Activated effector memory CD4-positive, alpha-beta T cell treated with Interleukin-2 at 50 U/mL for 16 hours (primary cell): ENCODE measurements at places on chromosomes 4 and X.

DNA sequence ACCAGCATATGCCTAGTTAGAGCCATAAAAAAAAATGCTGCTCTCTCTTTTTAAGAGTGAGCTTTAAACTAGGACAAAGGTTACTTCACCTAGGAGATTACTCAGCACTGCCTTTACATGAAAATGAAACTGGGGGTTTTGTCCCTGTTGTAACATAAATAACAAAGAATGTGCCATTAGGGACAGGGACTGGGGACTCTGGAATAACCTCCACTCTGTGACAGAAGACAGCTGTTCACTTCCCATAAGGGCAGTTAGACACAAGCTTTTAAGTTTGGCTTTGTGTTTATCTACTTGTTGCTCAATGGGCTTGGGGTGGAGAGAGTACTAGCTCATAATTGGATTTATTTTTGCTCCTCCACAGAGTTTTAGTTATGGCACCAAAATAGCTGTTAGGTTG lies 11.9 kb downstream of the ENPEP start:
- no peak for DNase-seq

- DNase-seq, result no peak
Measured at GRCh38 chr4:145497199-145498149, 15.8 kb downstream of the SMAD1 start.

GRCh38 chr4:3338321-3338838 lies 45.6 kb downstream of the RGS12 start:
- DNase-seq, result no peak

GRCh38 chr4:120691536-120691935 lies 231.0 kb downstream of the PRDM5 start:
- DNase-seq, result no peak

DNA sequence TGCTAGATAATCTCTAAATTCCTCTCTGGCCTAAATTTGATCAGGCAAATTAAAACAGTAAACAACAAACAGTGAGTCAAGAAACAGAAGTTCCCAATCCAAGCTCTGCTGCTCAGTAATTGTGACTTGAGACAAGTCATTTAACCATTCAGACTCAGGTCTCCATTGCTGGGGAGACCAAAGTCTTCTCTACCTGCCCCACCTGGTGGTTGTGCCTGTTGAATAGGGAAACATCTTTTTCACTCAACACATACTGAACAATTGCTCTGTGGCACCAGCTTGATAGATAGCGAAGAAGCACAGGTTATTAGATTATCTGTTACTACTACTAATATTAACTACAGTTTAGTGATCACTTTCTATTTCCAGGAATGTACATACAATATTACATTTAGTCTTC lies 112.1 kb upstream of the EOLA2 start:
- no peak for DNase-seq

- no peak for DNase-seq
Measured at GRCh38 chr4:97938141-97938540, 205.1 kb downstream of the STPG2 start.

- no peak for DNase-seq
Measured at GRCh38 chr4:127630152-127630551, 2.6 kb upstream of the INTU start.

- DNase-seq, result no peak
Measured at GRCh38 chr4:165326831-165327210, 648 bp upstream of the MSMO1 start.

DNA sequence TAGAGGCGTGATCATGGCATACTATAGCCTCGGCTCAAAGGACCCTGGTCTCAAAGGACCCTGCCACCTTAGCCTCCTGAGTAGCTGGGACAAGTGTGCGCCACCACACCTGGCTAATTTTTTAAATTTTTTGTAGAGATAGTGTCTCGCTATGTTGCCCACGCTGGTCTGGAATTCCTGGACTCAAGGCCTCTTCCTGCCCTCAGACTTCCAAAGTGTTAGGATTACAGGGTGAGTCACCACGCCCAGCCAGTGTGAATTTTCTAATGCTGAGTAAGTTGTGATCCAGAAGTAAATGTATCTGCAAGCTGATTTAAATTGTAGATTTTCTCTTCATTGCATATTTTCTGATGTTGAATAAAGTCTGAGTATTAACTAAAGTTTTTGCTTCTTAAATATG lies 2.6 kb upstream of the ZNF674 start:
- no peak for DNase-seq

- DNase-seq, result no peak
Measured at GRCh38 chr4:56315041-56315440, 72.2 kb downstream of the AASDH start.

- no peak for DNase-seq
Measured at GRCh38 chrX:10756441-10756840, 136.1 kb upstream of the MID1 start.

DNA sequence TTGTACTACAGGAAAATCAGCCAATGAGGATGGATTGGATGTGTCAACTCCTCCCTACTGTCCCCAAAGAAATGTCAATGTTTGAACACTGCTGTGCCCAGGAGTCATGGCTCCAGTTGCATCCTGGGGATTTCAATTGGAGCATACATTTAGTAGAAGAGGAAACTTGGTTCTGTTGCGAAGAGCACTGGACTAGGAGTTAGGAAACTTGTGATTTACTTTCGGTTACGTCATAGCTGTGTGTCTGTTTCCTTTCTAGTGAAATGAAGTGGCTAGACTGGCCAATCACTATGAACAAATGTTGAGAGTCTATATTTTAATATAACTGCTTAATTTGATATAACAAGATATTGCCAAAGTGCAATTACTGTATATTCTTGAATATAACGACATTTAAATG lies 35.2 kb downstream of the ARL9 start:
- no peak for DNase-seq

- no peak for DNase-seq
Measured at GRCh38 chrX:17737710-17737985, 355 bp downstream of the SCML1 start.

GRCh38 chr4:38523524-38524448 lies 140.2 kb upstream of the KLF3 start:
- DNase-seq, result peak; percentile 18

DNA sequence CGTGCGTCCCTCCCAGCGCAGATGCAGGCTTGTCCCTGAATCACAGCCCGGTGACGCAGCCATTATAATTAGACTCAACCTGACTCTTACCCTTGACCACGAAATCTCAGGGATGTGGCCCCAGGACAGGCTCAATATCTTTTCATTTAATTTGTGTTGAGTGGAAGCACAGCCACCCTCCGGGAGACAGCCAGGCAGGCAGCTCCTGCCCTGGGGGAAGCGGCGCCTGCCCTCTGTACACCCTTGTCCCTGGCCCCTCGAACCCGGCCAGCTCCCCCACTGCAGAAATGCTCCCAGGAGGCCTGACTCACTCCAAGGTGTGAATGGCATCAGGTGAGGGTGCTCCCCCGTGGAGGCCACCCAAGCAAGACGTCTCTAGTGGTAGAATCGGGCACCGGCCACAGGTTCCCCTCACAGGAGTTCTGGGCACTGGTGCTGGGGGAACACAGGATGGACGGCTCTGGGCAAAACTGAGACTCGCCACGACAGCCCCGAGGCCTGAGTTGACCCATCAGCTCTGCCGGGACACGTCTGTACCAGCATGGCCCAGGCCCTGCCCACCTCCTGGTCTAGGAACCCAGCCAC lies 2.7 kb downstream of the CPLX1 start:
- no peak for DNase-seq

- DNase-seq, result no peak
Measured at GRCh38 chr4:127012549-127012948, 620.2 kb upstream of the INTU start.

DNA sequence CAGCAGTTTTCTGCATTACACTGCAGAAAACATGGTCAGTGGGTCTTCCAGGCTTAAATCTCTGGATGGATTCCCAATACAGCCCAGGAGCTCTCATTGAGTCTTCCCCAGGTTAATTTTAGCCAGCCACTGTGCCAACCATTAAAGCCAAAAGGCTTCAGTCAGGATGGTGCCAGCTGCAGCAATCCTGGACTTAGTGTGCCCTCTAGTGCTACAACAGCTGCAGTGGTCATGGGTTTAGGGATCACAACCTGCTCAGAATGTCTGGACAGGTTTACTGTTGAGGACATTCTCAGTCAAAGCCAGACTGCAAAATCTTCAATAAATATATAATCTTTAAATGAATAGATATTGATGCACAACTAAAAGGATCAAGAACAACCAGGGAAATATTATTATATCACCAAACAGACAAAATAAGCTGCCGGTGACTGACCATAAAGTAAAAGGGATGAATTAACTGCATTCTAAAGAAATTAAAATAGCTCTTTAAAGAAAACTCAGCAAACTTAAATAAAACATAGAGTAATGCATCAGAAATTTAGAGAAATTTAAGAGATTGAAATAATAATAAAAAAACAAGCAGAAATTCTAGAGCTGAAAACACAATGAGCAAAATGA lies 639.9 kb downstream of the SPOCK3 start:
- DNase-seq, result no peak

DNA sequence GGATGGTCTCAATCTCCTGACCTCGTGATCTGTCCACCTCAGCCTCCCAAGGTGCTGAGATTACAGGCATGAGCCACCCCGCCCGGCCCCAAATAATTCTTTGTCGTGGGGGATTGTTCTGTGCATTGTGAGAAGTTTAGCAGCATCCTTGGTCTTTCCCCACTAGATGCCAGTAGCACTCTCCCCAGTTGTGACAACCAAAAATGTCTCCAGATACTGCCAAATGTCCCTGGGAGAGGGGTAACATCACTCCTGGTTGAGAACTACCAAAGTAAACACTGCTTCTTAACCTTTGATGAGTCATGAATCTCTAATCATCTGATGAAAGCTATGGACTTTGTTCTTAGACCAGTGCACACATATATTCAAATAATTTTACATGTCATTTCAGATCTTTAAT lies 90.7 kb upstream of the BRS3 start:
- no peak for DNase-seq

DNA sequence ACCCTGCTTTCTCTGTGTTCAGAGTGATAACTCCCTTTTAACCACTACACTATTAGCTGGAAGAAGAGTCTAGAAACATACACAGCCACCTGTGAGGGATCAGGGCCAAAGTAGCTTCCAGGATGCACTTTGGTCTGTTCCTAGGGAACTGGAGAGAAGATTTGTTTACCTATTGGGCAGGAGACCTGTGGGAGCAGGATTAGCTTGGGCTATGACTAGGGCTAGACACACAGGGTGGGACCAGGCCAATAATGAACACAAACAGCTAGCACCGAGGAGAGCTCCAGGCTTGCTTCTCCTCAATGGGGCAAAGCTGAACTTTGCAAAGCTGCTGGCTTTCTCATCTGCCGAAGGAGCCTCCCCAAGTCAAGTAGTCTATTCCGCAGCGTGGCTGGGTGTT lies 24.4 kb upstream of the MAP7D3 start:
- no peak for DNase-seq

GRCh38 chr4:3730422-3731190 lies 35.6 kb upstream of the ADRA2C start:
- no peak for DNase-seq

DNA sequence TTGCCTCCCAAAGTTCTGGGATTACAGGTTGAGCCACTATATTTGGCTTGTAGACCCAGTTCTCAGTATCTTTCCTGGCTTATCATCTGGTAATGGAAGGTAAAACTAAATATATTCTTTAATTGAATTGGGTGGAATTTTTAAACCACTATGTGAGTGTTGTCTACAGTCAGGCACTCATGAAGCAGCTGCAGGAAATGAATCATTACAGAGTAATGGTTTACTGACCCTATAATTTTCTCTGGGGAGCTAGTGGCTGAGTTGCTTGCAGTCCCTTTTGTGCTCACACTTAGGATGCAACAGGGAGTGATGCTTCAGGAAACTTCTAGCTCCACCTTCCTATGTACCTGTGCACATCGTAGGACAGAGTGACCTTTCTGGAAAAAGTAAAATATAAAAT lies 4.1 kb upstream of the UGT2B7 start:
- DNase-seq, result no peak

DNA sequence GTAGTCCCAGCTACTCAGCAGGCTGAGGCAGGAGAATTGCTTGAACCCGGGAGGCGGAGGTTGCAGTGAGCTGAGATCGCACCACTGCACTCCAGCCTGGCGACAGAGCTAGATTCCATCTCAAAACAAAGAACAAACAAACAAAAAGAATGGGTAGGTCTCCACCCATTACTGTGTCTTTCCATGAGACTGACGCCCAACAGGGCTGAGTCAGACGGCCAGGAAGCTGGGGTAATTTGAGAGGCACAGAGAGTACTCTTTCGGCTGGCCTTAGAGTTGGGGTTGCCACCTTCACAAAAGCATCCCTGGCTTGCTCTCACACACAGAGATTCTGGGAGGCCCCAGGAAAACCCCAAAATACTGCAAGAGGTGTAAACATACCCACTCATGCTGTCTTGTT lies 72.0 kb upstream of the DHRSX start:
- no peak for DNase-seq

- no peak for DNase-seq
Measured at GRCh38 chr4:165635381-165635780, 237.7 kb upstream of the TLL1 start.

DNA sequence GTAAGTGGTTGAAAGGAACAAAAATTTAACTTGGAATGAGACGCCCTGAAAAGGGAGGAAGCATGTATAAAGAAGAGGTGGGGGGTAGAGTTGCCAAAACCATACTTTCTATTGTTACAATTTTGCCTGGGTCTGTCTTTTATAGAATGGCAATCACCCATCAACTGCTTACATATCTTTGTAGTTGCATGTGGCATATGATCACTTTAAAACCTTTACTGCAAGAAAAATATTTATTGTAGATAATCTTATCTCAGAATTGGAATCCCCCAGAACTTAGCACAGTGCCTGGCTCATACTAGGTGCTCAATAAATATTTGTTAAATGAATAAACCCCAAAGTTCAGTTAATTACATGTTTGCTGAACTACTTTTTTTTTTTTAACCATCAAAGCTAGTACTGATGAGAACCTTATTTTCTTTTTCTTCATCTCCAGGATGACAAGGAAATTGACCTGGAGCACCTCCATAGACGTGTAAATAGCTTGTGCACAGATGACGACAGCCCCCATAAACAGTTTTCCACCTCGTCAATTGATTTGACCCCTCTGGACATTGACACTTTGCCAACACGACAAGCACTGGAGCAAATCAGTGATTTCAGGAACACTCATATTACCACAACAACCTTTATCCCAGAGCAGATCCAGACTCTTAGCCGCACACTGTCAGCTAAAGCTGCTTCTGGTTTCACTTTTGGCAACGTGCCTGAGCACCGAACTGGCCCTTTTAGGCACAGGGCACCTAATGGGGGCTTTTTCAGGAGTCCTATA lies 56.7 kb upstream of the ATOH1 start:
- no peak for DNase-seq

DNA sequence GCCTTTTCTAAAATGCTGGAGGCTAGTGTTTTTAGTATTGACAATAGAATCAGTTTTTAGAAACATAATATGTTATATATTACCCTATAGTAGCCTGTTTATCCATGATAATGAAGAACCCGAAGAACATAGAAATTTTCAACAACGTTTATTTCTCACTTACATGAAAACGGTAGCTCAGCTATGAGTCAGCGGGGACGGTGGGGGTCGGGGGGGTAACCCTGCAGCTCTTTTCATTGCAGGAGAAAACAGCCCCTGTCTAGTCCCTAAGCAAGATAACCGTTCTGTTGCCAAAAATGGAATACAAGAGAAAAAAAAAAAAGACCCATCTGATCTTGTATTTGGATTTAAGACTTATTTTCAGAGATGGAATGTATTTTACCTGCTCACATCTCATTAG lies 1758.4 kb upstream of the AGA start:
- DNase-seq, result no peak
